ENCODE measurements at places on chromosomes 5 and 9.

- no peak for DNase-seq
These were observed 3.7 kb upstream of the DUSP1 start for GRCh38 chr5:172774561-172775315.

GRCh38 chr9:132597073-132597775 lies 14.8 kb downstream of the BARHL1 start:
- no peak for DNase-seq

DNA sequence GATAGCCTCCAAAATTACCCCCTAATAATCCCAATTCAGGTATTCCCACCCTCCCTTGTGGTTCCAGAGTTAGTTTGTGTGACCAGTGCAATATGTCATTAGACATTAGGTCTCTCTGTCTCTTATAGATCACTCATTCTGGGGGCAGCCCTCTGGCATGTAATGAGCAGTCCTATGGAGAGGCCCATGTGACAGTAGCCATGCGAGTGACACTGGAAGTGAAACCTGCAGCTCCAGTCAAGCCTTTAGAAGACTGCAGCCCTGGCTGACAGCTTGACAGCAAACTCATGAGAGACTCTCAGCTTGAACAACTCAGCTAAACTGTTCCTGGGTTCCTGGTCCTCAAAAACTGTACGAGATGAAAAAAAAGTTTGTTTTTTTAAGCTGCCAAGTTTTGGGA lies 54.0 kb upstream of the HSPB3 start:
- no peak for DNase-seq

GRCh38 chr5:57007344-57007743 lies 55.4 kb upstream of the MIER3 start:
- DNase-seq = no peak

DNA sequence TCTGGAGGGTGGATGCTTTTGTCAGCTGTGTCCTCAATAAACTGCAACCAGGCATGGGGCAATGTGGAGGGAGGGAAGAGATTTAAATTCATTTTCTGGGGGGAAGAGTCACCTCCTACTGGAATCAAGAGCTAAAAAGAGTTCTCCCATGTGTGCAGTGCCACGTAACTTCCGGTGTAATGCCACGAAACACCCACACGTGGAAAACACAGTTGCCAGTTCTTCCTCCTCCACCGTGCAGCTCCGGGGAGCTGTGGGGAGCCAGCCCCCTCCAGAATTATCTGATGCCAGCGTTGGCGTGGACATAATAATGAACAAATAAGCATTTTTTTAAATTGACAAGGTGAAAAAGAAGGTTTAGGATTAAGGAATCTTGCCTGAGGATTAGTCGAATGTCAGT lies 32.1 kb upstream of the MED10 start:
- DNase-seq = no peak

- DNase-seq = no peak
These were observed 450.3 kb upstream of the CLINT1 start for GRCh38 chr5:158309088-158309807.

- no peak for DNase-seq
These were observed 41.7 kb upstream of the MATR3 start for GRCh38 chr5:139251695-139252288.

DNA sequence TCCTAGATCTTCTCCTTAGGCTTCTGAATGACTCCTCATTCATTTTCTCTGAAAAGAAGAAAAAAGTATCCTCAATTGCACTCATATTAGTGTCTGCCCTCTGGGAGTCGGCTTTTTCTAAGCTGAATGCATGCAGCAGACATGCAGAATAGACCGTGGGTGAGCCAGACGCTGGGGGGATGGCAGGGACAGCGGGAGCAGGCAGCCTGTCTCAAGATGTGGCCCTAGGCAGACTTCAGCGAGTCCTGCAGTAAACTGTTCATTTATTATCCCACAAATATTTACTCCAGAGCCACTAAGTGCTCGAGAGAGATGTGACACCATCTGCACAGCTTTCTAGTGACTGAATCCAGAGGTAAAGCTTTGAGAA lies 164.9 kb upstream of the RAI14 start:
- DNase-seq = no peak

GRCh38 chr5:118578093-118578492 lies 410.3 kb downstream of the DTWD2 start:
- no peak for DNase-seq

DNA sequence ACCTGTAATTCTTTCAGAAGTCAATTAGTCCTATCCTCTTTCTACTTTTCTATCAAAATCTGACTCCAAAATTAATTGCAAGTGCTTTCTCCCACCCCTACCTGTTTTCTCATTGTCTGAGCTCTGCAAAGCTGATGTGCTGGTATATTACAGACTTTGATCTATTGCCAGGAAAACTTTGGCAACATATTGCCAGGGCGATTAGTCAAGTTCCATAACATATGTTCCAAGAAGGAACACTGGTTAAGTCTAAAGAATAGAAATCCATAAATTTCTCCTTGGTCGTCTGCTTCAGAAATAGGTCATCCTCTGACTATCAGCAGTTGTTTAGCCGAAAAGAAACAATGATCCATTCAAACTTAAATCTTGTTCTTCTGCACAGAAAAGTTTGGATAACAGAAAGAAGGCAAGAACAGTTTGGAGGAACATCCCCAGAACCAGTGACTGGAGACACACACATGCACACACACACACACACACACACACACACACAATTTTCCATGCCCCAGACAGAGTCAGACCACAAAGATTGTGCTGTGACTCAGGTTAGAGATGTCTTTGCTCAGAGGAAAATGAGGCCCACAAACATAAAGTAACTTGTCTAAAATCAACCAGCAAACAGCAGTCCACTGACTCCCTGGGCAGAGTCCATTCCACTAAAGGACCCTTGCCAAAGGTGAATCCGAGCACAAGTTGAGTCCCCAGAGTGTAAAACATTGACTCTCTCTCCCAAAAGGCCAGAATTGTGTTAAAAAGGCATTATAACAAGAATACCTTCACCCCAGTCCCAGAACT lies 202.1 kb downstream of the DEPDC1B start:
- DNase-seq = no peak

GRCh38 chr5:58381566-58381965 lies 78.3 kb downstream of the PLK2 start:
- no peak for DNase-seq

DNA sequence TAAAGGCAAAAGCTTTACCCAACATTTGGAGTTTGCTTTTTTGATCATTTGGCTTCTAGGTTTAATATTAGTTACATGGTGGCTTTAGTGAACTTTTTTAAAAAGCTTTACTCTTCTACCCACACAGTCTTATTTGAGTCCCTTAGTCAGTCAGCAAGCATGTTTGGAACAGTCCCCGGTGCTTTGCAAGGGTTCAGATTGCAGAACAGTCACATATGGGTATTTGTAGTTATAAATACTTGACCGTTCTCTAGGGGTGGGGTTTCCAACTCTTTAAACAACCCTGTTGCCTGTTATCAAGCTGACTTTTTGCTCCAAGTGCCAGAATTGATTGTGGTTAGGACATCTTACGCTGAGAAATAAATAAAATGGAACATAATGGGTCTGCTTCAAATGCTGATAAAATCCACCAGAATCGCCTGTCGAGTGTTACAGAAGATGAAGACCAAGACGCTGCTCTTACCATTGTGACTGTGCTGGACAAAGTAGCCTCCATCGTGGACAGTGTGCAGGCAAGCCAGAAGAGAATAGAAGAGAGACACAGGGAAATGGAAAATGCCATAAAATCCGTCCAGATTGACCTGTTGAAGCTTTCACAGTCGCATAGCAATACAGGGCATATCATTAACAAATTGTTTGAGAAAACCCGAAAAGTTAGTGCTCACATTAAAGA lies at the start of gene CAVIN4:
CAVIN4 (plus strand) TSS at position 304 of the 673 bp plus-strand sequence; CDS start at position 369, 65 bp downstream.
- no peak for DNase-seq

DNA sequence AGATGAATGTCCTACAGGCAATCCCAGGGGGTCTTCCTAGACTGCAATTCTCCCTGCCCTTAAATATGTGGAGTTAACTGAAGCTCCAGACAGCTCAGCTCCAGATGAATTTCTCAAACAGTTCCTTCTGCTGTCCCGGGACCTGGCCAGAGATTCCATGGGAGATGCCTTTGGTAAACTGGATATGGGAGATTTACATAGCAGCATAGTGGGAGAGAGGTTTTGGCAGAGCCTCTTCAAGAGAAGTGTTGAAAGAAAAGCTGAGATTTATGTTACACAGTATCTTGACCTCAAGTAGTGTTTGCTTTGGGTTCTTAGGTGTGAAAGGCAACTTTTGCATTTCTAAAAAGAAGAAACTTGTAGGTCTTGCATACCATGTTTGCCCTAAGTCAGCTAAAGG lies 364.9 kb downstream of the ARRDC3 start:
- no peak for DNase-seq

DNA sequence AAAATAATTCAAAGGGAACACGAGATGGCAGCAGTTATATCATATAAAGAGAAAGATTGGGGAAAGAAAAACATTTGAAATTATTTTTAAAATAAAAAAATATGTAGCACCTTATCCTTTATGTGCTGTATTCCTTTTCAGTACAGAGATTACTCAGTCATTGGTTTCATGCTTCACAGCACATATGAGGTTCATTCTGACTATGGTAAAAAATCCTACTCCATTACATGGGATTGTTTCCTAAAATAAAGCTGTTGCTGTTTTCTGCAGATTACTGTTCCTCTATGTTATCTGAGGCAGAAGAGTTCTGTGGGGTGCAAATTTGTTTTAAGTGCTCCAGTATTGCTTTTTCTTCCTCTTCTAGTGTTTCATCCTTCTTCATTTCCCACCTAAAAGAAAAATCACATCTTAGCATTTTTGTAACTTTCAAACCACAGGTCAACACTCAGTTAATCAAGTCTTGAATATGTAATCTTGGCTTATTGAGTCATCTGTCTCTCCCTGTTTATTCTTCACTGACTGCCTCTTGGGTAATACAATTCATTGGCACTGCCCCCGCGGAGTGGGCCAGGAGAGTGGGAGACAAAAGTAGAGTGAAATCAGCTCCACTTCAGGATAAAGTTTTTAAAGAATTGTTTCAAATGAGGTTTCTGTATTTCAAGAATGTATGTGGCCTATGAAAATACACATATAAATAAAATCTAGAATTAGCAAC lies 412.5 kb upstream of the POU5F2 start:
- no peak for DNase-seq

DNA sequence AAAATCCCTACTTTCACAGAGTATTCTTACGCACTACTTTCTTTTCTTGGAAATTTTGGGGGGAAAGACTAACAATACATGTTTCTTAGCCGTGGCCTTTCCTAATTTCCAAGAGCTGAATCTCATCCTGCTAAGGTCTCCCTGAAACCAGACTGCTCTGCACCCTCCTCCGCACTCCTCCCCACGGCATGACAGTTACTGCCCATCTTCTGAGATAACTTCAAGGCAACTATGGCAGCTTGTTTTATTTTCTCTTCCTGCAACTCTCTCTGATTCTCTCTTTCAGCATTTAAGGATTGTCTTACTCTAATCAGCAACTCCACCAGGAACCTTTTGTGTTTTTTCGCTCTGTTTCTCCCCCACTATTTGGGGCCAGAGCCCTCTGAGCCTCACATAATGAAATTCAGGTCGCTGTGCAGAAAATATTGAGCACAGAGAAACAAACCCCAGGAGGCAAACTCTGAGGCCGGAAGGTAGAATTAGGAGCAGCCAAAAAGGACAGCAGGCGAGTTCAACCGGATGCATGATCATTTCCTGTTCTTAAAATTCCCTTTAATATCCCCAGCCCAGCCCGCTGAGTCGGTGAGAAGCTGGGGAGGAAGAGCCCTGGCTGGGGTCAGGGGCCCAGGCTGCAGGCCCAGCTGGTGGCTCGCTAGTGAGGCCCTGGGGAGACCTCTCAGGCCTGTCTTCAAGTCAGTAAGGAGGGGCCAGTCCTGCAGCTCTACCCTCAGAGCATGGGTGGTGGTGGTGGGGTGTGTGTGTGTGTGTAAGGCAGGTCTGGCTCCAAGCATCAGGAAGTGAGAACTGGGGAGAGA lies 213.6 kb upstream of the S1PR3 start:
- no peak for DNase-seq

- no peak for DNase-seq
These were observed 171.3 kb downstream of the ST8SIA4 start for GRCh38 chr5:100731768-100732167.

DNA sequence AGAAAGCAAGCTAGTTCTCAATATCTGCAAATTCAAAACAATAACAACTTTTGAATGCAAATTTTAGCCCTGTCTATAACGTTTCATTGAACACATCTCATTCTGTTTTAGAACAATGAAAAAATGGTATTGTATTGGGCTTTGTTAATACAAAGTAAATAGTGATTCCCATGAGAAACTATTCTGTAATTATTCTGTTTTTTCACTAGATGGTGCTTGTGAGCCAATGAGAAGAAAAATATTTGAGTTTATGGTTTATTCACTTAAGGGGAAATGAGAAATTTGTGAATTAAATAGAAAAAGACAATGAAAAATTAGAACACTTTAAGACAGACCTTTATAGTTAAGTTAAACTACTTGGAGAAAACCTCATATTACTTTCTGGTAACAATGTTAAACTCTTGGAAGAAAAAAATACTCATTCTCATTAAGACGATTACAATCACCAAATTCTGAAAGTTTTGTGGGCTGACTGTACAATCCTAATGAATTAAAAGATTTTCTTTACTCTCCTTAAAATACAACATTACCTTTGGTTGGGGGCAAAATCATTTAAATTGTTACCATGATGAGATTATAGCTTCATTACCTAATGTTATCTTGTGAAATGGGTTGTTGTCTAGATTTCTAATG lies 127.0 kb downstream of the NNT start:
- no peak for DNase-seq

GRCh38 chr9:83630938-83631457 lies 8.1 kb downstream of the IDNK start:
- DNase-seq = no peak

GRCh38 chr5:54764102-54765090 lies 221.0 kb downstream of the ESM1 start:
- no peak for DNase-seq

- no peak for DNase-seq
These were observed 19.1 kb downstream of the TNFSF8 start for GRCh38 chr9:114911167-114911821.

GRCh38 chr9:91060520-91061343 lies 259.1 kb downstream of the SYK start:
- no peak for DNase-seq

GRCh38 chr9:93122721-93123221 lies 11.3 kb downstream of the NINJ1 start:
- DNase-seq = no peak

Data from NCI-H1436 (cell line).